ENCODE measurements at places on chromosomes 7 and 10. TPM values are rescaled to one million over a fixed set of nuclear protein-coding genes. Genes with fewer than 3 reads are reported as not detected.

MSS51 gene
- total RNA-seq: 1.5 TPM

DNA sequence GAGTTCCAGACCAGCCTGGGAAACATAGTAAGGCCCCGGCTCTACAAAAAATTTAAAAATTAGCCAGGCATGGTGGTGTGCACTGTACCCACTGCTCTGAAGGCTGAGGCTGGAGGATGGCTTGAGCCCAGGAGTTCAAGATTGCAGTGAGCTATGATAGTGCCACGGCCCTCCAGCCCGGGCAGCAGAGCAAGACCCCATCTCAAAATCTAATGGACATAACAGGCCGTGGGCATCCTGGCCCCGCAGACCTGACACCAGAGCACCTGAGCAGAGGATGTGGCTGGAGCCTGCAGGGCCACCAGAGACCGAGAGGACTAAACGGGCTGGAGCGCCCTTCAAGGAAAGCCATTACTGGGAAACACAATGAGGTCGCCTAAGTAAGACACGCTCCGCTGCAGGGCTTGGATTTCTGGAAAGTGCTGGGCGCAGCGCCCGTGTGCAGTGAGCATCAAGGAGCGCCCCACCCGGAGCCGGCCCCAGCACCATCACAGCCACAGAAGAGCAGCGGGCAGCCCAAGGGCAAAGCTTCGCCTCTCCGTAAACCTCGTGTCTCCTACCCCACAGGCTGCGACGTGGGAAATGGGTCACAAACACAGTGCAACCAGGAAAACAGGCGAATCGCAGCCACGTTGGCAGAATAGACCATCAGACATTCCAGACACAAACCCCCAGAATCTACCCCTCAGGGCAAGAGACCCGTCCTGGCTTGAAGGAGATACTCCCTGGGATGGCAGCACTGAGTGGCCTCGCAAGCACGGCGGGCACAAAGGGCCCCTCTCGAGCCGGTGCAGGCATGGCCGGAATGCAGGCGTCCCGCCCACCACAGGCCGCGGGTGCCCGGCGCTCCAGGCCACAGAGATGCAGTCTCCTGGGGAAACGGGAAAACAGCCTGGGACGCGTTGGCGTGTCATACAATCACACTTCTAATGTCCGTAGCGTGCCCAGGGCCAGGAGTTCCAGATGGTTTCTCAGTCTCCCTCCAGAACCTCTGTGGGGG lies 4.9 kb downstream of the RADIL start:
- H3K4me1 ChIP-seq: peaks cover 4% of the 10 kb centered on the region
- no peak for DNase-seq
- no peak overlapping the region for H3K4me3 ChIP-seq
- no peak overlapping the region for H3K27ac ChIP-seq
- no peaks in the 10 kb centered on the region for H3K36me3 ChIP-seq

DNA sequence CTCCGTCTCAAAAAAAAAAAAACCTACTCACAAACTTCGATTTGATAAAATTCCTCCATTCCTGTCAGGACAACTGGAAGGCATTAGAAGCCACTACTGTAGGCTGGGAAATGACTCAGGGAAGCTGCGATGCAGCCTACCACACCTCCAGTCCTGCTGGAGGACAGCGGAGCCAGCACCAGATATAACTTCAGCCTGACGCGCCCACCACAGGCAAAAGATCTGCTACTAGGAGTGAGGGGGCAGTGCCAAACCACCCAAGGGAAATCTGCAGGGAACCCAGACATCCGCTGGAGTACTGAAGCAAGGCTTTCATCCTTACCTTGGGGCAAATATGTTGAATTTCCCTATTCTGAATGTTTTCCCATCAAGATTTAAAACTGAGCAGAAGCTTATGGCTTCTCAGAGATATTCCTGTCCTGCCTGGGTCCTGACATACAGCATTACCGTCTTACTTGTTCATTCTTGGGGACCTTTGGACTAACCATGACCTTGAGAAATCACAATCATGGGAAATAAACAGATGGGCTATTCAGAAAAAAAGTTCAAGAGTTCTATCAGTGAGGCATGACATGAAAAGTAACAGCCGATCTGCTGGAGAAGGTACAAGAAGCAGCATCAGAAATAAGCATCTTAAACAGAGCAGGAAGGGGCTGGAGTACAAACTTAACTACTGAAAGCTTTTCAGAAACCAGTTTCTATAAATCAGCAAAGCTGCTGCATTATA lies 20.4 kb downstream of the BCCIP start:
- no peaks in the 10 kb centered on the region for H3K27me3 ChIP-seq
- H3K27ac ChIP-seq: no peak overlapping the region
- no peak for DNase-seq
- no peaks in the 10 kb centered on the region for H3K4me1 ChIP-seq
- H3K4me3 ChIP-seq: no peak overlapping the region

GRCh38 chr7:128830231-128831177 lies at the start of gene FLNC:
FLNC (plus strand) TSS chr7:128830406; CDS start chr7:128830638, 232 bp downstream.
- H3K4me3 ChIP-seq: peak within 1 kb of the TSS; percentile 47
- H3K27ac ChIP-seq: peak within 1 kb of the TSS; percentile 74
- H3K27me3 ChIP-seq: peaks cover 15% of the 10 kb centered on the region
- no peak for DNase-seq

CXCL12 gene
- not detected for total RNA-seq

DNA sequence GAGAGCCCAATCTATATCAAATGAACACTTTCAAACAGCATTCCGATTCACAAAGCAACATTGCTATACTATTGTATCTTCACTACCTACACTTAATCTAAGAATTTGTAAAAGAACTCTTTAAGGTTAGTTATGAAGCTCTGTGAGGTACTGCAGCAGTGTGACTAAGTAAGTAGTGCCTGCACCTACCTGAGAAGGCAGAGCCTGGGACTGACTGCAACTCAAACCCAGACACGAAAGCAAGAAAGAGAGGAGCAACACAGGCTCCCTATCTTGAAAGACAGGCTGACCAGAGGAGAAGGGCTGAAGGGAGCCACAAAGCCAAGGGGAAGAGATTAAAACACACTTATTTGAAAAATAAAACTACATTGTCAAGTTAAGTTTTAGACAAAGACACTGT lies 160.1 kb downstream of the GLI3 start:
- no peaks in the 10 kb centered on the region for H3K27me3 ChIP-seq
- no peak overlapping the region for H3K27ac ChIP-seq
- no peaks in the 10 kb centered on the region for H3K4me1 ChIP-seq

DNA sequence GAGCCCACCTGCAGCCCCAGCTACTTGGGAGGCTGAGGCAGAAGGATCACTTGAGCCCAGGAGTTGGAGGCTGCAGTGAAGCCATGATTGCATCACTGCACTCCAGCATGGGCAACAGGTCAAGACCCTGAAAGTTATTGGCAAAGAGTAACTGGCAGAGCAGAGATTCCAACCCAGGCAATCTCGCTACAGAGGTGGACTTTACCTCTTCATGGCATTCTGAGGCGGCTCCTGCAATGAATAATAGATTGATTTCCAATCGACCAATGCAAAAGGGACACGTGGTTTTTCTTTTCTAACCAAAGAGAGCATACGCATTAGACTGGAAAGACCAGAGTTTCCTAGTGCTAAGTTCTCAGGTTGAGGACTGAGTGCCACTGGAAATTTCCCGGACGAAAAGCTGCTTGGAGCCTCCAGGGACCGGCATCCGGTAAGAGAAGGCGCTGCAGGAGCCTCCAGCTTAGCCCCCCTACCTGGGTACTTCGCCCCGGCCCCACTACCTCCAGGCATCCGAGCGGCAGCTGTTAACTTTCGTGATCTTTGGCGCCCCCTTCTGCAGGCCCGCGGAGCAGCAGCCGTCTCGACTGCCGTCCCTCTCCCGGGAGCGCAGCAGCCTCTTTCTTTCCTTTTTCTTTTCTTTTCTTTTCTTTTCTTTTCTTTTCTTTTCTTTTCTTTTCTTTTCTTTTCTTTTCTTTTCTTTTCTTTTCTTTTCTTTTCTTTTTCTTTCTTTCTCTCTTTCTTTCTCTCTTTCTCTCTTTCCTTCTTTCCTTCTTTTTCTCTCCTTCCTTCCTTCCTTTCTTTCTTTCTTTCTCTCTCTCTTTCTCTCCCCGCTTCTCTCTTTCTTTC lies 4.1 kb downstream of the MBLAC1 start:
- H3K36me3 ChIP-seq: no peaks in the 10 kb centered on the region
- no peaks in the 10 kb centered on the region for H3K27me3 ChIP-seq
- H3K4me1 ChIP-seq: peaks cover 20% of the 10 kb centered on the region

- no peaks in the 10 kb centered on the region for H3K36me3 ChIP-seq
- no peak overlapping the region for H3K4me3 ChIP-seq
- H3K27me3 ChIP-seq: no peaks in the 10 kb centered on the region
- H3K4me1 ChIP-seq: no peaks in the 10 kb centered on the region
- no peak for DNase-seq
These were observed 19.4 kb upstream of the AKR1C1 start for GRCh38 chr10:4943821-4944220.

EPHA1 gene
- 3.1 TPM for total RNA-seq

GRCh38 chr7:152881893-152882292 lies 122.3 kb downstream of the ACTR3B start:
- H3K4me1 ChIP-seq: no peaks in the 10 kb centered on the region
- DNase-seq: no peak
- H3K36me3 ChIP-seq: no peaks in the 10 kb centered on the region
- H3K4me3 ChIP-seq: no peak overlapping the region
- H3K27me3 ChIP-seq: no peaks in the 10 kb centered on the region

LAMB1 gene
- total RNA-seq: not detected

CAMK2B gene
- 0.42 TPM for total RNA-seq

DNA sequence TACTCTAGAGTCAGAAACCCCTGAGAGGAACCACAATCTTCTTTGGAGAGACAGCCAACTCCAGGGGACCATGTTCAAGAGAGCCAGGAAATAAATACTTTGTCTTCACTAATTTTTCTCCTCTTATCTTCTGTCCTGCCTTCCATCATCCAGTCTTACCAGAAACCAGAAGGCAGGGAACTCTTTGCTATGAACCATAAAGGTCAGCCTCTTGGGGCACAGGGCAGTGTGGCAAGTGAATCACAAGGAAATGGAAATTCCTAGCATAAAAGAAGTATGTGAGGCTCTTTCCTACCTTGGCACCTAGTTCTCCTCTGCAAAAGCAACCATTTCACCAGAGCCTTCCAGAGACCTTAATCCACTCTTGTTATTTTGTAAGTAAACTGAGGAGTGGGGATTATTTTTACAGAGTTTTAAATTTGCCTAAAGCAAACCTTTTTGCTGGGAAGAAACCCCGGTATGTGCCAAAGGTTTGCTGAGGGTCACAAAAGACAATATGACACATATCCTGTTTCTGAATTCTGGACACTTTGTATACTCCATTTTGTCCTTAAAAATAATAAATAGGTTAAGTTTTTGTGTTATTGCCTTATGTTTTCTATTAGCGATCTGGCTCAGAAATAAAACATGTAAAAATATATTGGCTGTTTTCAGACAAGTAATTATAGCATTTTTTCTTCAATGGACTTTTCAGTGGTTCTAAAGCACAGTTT lies 87.1 kb downstream of the ADAM22 start:
- H3K27ac ChIP-seq: no peak overlapping the region
- no peak overlapping the region for H3K4me3 ChIP-seq

DNA sequence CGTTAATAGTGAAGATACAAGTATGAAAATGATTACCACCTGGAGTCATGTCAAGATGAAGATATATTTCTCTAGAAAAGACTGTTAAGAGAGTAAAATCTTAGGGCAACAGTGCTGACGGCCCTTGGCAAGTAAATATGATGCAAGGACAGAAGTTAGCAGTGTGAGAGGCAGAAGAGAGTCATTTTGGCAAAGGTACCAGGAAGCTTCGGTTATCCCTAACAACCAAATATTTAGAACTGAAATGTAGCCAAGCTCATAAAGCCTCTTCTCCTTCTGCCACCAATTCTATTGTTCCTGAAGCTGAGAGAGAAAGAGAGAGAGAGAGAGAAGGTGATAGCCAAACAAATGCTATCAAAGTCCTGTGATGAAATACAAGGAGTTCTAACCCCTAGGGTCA lies 109.6 kb downstream of the MACC1 start:
- no peak overlapping the region for H3K4me3 ChIP-seq
- H3K27me3 ChIP-seq: no peaks in the 10 kb centered on the region
- H3K27ac ChIP-seq: no peak overlapping the region
- no peaks in the 10 kb centered on the region for H3K36me3 ChIP-seq

DNA sequence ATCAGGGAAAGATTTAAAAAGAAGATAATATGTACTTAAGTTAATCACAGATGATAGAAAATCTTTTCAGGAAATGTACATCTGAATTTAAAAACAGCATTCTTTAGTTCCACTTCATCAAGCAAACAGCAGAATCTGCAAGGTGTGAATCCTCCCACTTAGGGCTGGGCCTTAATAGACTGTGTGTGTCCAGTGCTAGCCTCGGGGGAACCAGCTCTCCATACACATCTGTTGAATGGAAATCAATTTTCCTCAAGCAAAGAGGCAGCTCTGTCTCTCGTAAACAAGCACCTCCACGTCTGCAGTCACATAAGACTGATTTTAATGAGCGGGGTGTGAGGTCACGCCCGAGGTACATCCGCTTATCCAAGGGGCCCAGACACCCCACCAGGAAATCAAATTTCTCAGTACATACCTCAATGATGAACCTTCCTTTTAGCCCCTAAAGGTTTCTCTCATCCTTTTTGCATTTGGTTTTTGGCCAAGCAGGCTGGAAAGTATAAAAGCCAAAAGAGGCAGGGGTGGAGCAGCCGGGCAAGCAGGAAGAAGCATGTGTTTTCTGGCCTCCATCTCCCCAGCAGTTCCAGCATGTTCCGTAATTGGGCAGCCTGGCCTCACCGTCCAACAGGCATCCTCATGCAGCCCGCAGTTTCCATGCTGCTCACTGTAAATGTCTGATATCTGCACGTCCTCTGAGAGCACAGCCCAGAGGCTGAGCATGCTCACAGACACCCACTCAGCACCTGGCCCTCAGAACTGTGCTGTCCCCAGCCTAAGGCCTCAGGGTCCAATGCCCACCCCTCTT lies 131.3 kb downstream of the GLI3 start:
- H3K27me3 ChIP-seq: no peaks in the 10 kb centered on the region
- no peak overlapping the region for H3K4me3 ChIP-seq
- DNase-seq: no peak
- H3K27ac ChIP-seq: no peak overlapping the region
- H3K4me1 ChIP-seq: no peaks in the 10 kb centered on the region

WNT8B gene
- not detected for total RNA-seq

DNA sequence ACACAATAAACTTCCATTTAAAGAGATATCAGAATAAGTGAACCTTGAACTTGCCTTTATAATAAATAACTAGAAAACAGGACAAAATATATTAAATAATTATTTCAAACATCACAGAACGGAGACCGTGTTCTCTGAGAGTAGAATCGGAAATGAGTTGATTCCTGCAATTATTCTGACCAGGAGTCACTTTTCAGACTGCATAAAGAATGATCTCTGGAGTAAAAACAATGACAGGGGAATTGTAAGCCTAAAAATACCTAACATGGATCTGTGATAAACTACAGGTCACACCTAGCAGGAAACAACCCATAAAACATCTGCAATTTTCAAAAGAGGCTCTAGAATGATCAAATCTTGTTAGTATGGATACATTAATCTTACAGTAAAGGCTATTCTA lies 577.5 kb upstream of the SORCS1 start:
- no peaks in the 10 kb centered on the region for H3K4me1 ChIP-seq
- H3K27ac ChIP-seq: no peak overlapping the region
- no peaks in the 10 kb centered on the region for H3K36me3 ChIP-seq
- no peak overlapping the region for H3K4me3 ChIP-seq

SLC29A3 gene
- total RNA-seq: 6.0 TPM

KCNMA1 gene
- 0.31 TPM for total RNA-seq

GRCh38 chr7:1812509-1813393 lies 142.7 kb downstream of the ELFN1 start:
- no peak overlapping the region for H3K27ac ChIP-seq
- no peak for DNase-seq
- H3K4me3 ChIP-seq: no peak overlapping the region
- no peaks in the 10 kb centered on the region for H3K4me1 ChIP-seq
- no peaks in the 10 kb centered on the region for H3K27me3 ChIP-seq

Measured in CD8-positive, alpha-beta memory T cell (primary cell).